ENCODE measurements at places on chromosomes 11 and 22.

GRCh38 chr11:128888034-128888985, 2.8 kb upstream of the KCNJ5 start:
- no peak for DNase-seq

GRCh38 chr11:1040428-1041148, 4.1 kb upstream of the MUC6 start:
- no peak for DNase-seq

DNA sequence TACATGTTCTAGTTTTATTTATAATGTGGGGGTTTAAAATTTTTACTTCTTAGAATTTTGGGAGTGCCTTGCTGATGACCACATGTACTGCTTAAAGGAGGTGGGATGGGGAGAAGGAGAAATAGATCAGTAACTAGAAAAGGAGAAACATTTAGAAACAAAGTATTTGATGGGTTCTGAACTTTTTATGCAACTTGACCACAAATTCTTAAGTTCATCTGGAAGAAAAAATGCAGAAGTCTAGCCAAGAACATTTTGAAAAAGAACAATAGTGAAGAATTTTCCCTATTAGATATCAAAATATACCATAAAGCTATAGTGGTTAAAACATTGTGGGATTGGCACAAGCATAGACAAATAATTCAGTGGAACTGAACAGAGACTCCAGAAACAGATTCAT, 73.3 kb upstream of the AMPD3 start:
- no peak for DNase-seq

GRCh38 chr11:91846649-91847048, 378.0 kb upstream of the FAT3 start:
- no peak for DNase-seq

DNA sequence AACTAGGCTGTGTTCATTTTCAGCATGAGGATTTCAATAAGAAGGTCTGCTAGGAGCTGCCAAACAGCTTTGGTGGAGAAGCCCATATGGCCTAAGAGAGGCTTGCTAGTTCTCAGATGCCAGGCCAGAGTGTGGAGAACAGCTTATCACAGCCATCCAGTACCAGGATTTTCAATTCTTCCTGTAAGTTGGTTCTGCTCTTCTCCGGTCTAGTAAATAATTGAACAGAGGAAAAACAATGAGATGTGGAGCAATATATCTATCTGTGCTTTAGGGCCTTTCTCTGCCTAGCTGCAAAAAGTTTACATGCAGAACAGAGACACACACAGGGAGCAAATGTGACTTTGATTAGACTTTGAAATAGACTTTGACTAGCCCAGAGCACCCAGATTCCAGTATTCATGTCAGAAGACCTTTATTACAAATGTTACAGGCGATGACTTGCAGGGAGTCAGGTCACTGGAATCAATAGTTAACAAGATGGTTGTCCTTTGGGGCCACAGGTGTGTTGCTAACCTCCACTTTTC, 19.8 kb upstream of the PPP2R1B start:
- no peak for DNase-seq

DNA sequence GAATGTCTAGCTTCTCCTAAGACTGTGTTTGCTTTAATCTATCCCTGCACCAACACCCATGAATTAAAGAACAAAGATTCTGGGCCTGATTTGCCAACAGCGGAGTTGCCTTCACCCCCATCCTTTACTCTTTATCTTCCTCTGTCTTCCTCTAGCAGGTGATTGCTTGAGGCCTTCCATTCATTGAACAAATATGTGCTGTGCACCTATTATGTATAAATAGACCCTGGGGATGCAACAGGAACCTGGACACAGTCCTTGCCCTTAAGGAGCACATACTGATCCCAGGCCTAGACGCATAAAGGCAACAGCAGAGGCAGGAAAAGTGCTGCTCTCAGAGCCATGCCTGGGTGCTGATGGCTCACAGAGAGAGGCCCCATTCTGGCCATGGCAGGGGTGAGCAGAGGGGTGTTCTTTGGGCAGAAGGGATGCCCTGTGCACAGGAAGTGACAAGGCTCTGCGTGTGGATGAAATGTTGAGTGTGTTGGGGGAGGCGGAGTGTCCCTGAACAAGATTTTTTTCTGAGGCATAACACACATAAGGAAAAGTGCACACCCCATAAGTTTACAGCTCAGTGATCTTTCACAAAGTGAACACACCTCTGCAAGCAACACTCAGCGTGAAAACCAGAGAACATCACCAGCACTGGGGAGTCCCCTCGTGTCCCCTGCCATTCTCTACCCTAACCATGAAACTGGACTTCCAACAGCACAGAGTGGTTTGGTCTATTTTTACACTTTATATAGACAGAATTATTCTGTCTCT, 145.9 kb downstream of the GRIK4 start:
- no peak for DNase-seq

DNA sequence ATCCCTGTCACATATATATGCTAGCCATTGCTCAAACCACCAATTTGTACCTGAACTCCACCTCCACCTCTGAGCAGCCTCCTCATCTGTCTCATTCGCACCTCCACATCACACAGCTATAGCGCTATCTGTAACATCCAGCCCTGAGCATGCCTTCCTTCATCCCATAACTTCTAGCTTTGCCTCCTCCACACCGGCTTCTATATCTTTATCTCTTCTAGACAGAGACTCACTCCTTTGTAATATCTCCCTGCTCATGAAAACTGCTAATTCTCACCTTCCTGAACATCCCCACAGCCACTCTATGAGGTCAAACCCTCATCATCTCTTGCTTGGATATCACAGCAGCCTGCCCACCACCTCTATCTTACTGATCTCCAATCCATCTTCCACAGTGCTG, 5.9 kb downstream of the SIAE start:
- no peak for DNase-seq

GRCh38 chr11:65719871-65720210, 757 bp downstream of the RNASEH2C start:
- DNase-seq, result no peak

DNA sequence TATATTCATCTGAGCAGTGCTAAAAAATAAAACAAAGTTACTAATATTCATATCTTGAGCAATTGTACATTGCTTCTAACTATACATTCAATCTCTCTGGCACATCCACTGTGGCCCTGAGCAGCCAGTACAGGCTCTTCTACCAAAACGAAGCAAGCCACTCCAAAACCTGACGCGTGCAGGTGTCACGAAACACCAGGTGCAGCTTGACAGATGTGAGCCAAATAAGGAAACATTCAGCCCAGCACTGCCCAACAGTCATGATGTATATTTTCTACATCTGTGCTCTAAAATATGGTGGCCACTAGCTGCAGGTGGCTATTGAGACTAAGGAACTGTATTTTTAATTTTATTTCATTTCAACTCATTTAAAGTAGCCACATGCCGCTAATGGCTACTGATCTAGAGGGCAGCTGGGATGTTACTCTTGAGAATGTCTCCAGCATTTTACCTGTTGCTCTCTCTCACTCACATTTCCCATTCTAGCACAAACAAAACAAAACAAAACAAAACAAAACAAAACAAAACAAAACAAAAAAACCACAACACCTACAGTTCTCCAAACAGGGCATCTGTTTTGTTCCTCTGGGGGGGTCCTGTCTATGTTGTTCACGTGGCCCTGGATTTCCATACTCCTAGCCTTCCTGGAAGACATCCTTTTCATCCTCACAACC, 77.7 kb downstream of the LARGE1 start:
- DNase-seq, result no peak

- no peak for DNase-seq
These were observed 33.3 kb upstream of the CCDC81 start for GRCh38 chr11:86341382-86341781.

DNA sequence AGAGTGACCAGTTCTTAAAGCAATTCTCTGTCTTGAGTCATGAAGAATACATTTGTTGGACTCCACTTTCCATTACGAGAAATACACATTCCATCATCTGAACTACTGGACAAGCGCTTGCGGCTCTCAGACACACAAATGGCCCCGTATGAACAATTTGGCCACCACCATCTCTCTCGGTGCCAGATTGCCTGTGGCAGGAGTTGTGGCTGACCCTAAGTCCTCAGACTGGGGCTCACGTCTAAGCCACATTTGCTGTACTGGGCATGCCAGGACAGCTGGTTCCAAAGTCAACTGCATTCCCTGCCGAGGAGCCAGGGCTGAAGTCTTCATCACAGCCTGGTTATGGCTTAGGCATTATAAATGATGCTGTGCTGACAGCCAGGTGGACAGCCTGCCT, 227.5 kb downstream of the MIAT start:
- DNase-seq, result no peak

DNA sequence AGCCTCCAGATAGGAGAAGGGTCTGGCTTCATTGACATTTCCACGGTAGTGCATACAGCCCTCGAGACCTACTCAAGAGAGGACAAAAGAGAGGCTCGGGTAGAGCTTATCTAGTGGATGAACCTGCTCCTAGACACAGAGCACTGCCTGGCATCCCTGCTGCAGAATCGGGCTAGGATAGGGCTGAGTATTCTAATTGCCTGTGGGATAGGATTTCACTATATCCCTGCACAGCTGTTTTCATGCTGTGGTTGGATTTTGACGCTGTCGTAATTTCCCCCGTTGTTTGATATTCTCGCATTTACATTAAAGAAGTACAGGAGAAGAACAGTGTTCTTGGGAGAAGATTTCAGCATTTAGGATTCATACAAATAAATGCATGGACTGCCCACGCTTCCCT, 107.8 kb downstream of the KIRREL3 start:
- no peak for DNase-seq

DNA sequence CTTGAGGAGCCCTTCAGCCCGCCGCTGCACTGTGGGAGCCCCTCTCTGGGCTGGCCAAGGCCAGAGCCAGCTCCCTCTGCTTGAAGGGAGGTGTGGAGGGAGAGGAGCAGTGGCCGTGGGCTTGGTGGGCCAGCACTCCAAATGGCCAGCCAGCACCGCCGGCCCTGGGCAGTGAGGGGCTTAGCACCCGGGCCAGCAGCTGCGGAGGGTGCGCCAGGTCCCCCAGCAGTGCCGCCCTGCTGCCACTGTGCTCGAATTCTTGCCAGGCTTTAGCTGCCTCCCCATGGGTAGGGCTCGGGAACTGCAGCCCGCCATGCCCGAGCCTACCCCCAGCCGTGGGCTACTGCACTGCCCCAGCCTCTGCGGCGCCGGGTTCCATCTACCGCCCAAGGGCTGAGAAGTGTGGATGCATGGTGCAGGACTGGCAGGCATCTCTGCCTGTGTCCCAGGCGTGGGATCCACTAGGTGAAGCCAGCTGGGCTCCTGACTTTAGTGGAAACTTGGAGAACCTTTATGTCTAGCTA, 82.7 kb downstream of the KCNA4 start:
- DNase-seq, result no peak

DNA sequence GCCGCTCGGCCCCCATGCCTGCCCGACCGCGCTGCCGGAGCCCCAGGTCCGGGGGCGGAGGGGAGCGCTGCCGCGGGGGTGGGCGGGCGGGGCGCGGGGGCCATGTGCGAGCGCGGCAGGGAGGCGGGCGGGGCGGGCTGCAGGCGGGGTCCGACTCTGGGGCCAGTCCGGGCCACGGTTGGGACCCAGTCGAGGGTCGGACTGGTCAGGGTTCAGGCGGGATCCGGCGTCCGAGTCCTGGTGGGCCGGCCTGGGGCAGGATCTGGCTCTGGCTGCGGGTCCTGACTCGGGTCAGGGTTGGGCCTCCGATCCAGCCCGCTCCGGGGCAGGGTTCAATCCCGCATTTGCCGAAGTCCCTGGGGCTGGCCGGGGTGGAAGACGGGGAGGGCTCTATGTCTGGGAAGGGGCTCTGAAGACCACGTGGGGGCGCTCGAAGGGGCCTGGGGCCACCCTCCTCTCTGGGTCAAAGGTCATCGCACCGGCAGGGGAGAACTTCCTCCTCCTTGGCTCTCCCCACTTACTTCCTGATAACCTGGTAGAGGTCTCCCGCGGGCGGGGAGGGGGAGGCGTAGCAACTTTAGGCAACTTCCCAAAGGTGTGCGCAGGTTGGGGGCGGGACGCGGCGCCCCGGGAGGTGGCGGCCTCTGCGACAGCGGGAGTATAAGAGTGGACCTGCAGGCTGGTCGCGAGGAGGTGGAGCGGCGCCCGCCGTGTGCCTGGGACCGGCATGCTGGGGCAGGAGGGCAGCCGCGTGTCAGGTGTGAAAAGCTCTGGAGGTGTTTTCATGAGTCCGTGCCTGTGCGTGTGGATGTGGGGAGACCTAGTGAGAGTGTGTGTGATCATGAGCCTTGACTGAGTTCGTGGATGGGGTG, 603 bp downstream of the ESRRA start:
- DNase-seq, result peak; percentile 50

DNA sequence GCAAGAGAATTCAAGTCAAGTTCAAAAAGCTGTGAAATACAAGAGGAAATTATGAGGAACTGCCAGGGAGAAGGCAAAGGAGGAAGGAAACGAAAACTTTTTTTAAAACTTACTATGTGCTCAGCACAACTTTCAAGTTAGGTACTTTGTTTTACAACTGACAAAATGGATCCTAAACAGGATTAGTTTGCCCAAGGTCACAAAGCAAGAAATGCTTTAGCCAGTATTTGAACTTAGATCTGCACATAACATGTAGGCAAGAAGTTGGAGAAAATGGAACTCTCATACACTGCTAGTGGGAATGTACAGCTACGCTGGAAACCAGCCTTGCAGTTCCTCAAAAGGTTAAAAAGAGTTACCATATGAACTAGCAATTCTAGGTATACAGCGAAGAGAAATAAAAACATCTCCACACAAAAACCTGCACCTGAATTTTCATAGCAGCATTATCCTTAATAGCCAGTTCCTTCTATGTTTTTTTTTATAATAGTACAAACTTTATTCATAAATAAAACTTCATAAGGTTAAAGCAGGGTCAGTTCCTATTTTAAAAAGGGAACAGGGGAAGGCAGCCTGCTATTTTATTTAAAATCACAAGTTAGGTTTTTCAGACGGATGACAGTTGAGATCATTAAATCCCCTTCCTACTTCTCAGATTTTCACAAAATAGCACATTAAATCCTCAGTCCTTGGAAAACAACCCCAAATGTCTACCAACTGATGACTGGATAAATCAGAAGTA, 19.2 kb downstream of the DDX6 start:
- DNase-seq, result no peak

GRCh38 chr11:12786891-12787290, 112.7 kb downstream of the TEAD1 start:
- no peak for DNase-seq

DNA sequence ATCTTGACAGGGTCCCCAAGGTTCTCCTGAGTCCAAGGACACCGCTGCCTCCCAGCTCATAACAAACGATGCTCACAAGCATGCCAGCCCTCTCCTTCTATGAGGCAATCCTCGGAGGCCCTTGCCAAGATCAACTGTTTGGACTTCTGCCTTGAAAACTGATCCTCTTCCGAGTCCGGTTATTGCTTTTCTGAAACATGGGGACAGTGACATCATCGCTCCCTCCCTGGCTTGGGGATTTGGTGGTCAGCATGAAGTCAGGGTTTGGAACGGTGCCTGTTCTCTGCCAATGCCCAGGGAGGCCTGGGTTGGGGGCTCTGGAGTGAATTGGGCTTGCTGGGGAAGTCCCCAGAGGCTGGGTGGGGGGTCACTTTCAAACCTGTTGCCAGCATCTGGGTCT, 149.3 kb downstream of the FBXO7 start:
- peak; percentile 53 for DNase-seq

- no peak for DNase-seq
These were observed 76.1 kb upstream of the PAX6 start for GRCh38 chr11:31887180-31887579.

- DNase-seq, result no peak
These were observed 111.8 kb downstream of the SNX19 start for GRCh38 chr11:130804306-130805076.

Data from kidney glomerular epithelial cell (primary cell).